Occipital lobe (tissue), 3 donors: ENCODE measurements at places on chromosomes 3 and 15.

DNA sequence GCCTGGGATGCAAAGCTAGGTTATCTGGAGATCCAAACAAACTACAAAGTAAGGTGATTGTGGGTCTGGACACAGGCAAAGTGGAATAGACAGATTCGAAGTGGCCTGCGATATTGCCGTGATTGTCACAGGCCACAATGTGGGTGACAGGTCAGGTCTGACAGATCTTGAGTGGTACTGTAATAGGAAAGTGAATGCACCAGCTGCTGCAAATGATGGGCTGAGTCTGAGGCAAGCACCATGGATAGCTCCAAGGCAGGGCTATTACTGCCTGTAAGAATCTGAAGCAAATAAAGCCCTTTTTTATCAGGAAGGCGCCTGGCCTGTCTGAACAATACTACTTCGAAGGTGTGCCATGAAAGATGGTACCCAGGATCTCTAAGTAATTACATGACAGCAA is 10.0 kb downstream of the ARMC8 start:
- DNase-seq = no peak

- DNase-seq = no peak
Measured at GRCh38 chr3:157753787-157754136, 250.5 kb upstream of the VEPH1 start.

DNA sequence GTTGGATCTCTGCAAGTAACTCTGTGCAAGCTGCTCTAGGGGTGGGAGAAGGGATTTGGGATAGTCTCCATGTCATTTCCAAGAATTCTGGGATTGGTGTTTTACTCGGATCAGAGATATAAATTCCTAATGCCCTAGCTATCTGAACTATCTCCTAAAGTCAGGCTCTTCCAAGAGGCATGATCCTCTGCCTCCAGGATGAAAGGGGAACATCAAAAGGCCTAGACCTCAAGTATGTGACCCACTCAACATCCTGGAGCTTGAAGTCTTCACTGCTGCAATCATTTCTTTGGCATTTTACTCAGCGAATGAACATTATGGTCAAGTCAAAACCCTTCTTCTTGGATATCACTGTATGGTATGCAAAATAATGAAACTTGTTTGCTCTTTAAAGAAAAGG is 104.5 kb downstream of the CEMIP start:
- DNase-seq = no peak

GRCh38 chr15:58441376-58442070 is 9.7 kb downstream of the LIPC start:
- no peak for DNase-seq

DNA sequence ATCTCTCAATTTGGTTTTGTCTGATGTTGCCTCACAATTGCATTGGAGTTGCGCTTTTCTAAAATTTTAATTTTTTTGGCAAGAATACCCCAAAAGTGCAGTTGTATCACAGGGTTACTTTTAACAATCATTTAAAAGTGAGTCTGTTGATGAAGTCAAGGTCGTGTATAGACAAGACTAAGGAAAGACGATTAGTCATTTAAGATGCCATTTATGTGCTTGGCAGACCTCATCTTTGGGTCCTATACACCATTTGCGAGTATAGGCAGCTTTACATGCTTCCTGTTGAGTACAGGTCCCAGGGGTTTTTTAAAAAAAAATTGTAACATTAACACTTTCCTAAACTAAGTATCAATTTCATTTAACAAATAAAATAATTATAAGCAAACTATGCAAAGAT is 12.5 kb downstream of the ARNT2 start:
- DNase-seq = no peak

- no peak for DNase-seq
Measured at GRCh38 chr3:16462679-16463078, 50.8 kb downstream of the RFTN1 start.

DNA sequence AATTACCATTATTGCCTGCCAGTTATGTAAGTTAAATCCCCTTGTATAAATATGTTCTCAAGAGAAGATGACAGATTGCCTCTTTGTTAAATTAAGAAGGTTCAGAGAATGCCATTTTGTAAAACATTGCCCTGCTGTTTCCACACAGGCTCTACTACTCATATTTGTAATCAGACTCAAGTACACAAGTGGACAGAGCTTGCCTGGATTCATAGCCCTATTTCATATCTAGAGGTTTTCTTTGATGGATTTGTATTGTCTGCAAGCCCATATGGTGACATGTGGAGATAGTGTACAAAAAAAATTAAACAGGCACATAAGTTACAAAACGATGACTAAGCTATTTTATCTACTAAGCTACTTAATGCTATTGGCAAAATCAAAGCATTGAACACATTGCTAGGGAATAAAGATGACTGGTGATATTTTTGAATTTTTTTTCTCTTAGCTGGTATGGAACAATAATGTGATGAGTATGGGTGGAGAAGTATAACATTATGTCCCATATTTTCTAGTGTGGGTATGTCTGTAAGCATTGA is 1286.6 kb upstream of the ALCAM start:
- no peak for DNase-seq

GRCh38 chr3:150765949-150766720 is 3.2 kb upstream of the SIAH2 start:
- no peak for DNase-seq

DNA sequence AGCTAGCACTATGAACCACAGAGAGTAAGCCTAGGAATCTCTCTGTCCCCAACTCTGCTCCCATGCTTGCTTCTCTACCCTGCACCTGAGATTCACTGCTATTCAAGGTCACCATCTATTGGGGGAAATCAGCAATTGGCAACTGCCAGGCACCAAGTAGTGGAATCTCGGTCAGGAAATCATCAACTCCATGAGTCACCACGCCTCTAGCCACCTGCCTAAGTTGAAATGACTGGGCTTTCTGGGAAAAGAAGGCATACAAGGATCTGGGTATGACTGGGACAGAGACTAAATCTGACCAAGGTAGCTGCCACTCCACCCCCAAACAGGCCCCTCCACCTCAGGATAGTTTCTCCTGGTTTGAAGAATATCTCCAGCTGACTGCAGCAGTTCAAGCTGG is 464.1 kb upstream of the CBLB start:
- DNase-seq = no peak
